Pulmonary artery endothelial cell (primary cell): ENCODE measurements at places on chromosomes 6 and 20. TPM values are rescaled to one million over a fixed set of nuclear protein-coding genes. Genes with fewer than 3 reads are reported as not detected.

Gene BPIFB2
- total RNA-seq, result not detected in 2 replicates

GRCh38 chr6:128538763-128539162 is 18.4 kb upstream of the PTPRK start:
- no peak for DNase-seq

DNA sequence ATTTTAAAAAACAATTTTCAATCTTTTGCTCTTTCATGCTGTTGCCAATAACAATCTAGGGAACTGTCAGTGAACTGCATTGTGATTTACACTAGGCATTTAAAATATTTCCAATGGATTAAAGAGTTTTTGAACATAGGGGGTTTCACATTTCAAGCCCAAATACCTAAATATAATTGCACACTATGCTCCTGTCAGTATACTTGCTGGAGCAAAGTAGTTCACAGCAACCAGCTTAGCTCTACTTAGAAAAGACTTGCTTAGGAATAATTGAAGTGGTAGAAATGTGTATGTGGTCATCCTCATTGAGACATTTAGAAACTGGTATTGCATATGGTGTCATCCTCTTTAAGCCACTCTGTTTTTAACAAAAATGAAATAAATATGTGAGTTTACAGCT is 41.7 kb upstream of the REV3L start:
- DNase-seq, result no peak

Gene CRISP2
- not detected in 2 replicates for total RNA-seq

GRCh38 chr20:49420292-49420691 is 62.2 kb downstream of the KCNB1 start:
- DNase-seq, result no peak

GRCh38 chr6:113862112-113862511 is 5.0 kb downstream of the MARCKS start:
- DNase-seq, result no peak

- no peak for DNase-seq
These were observed 178.0 kb downstream of the BMP7 start for GRCh38 chr20:57088436-57088835.

- DNase-seq, result no peak
These were observed 93.3 kb downstream of the PERP start for GRCh38 chr6:138013959-138014358.

GRCh38 chr20:19497064-19497463 is 261.0 kb upstream of the RIN2 start:
- DNase-seq, result no peak
